Esophagus squamous epithelium (tissue), 5 donors: ENCODE measurements at places on chromosomes 4 and X.

DNA sequence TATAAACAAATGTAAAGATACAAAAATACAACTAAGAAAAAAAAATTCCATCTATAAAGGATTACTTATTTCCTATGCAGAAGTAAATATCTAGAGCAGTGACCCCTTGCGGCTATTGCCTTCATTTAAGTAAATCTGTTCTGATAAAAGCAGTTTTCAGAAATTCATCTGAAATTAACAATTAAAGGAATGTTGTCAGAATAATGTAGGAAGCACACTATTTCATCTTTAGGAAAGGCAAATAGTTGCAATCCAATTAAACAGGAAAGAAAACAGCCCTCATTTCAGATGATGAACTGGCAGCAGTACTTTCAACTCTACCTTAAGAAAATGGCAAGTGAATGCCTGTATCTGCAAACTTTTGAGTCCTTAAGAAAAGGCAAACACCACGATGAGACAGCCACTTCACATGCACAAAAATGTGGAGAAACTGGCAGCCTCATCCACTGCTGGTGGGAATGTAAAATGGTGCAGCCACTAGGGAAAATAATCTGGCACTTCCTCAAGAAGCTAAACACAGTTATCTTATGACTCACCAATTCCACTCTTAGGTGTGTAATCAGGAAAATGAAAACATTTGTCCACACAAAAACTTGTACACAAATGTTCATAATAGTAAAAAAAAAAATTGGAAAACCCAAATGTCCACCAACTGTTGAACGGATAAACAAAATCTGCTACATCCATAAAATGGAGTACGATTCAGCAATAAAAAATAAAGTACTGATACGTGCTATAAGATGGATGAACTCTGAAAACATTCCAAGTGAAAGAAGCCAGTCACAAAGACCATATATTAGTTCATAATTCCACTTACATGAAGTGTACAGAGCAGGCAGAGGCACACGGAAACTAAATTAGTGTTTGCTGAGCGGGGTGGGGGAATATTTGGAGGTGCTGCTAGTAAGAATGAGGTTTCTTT lies 2.0 kb upstream of the THAP9 start:
- peak overlapping the region; percentile 64 for H3K4me3 ChIP-seq
- H3K36me3 ChIP-seq, result peaks cover 39% of the 10 kb centered on the region
- DNase-seq, result no peak
- no peaks in the 10 kb centered on the region for H3K27me3 ChIP-seq

DNA sequence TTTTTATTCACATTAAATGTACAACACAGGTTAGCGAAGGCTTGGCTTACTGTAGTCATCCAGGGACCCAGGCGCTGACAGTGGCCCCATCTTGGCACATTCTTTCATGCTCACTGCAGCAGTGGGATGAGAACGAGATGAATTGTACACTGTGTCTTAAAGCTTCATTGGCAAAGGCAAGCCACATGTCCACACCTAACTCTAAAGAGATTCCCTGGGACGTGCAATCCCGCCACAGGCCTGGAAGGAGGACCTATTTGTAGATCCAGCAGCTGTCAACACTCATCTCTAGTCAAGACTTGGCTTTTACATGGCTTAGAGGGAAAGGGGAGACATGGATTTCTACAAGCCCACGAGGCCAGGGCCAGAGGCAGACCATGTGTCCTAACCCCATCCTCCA lies 16.1 kb upstream of the CXCR3 start:
- no peaks in the 10 kb centered on the region for H3K36me3 ChIP-seq
- no peak overlapping the region for H3K4me3 ChIP-seq
- no peak overlapping the region for H3K27ac ChIP-seq
- DNase-seq, result no peak

GRCh38 chr4:5918331-5918985 lies 25.6 kb upstream of the CRMP1 start:
- no peaks in the 10 kb centered on the region for H3K27me3 ChIP-seq
- no peaks in the 10 kb centered on the region for H3K36me3 ChIP-seq
- no peak overlapping the region for H3K4me3 ChIP-seq
- no peaks in the 10 kb centered on the region for H3K4me1 ChIP-seq
- DNase-seq, result no peak
- H3K27ac ChIP-seq, result no peak overlapping the region

- H3K27ac ChIP-seq, result no peak overlapping the region
- no peaks in the 10 kb centered on the region for H3K36me3 ChIP-seq
- no peaks in the 10 kb centered on the region for H3K4me1 ChIP-seq
- DNase-seq, result no peak
Observed at GRCh38 chrX:114787061-114787460, 203.2 kb downstream of the HTR2C start.

- no peaks in the 10 kb centered on the region for H3K4me1 ChIP-seq
- H3K27ac ChIP-seq, result no peak overlapping the region
- DNase-seq, result no peak
- no peaks in the 10 kb centered on the region for H3K27me3 ChIP-seq
Observed at GRCh38 chrX:1741816-1742394, 127.0 kb downstream of the ASMT start.

DNA sequence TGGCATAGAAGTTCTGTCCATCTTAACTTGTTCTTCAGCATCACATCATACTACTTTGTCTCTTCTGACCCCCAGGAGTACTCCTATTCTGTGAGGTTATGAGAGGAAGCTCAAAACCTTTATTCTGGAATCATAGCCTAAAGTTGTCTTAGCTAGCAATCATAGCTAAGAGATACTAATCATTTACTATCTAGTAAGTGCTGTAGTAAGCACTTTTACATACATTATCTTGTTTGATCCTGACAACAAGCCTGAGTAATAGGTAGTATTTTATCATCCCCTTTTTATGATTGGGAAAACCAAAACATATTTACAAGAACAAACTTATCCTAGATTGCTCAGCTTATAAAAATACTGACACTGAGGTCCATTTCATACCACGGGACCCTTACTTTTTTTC lies 14.3 kb upstream of the LHFPL1 start:
- H3K36me3 ChIP-seq, result no peaks in the 10 kb centered on the region
- H3K27me3 ChIP-seq, result no peaks in the 10 kb centered on the region
- H3K4me1 ChIP-seq, result no peaks in the 10 kb centered on the region

- H3K4me1 ChIP-seq, result no peaks in the 10 kb centered on the region
- H3K36me3 ChIP-seq, result no peaks in the 10 kb centered on the region
- DNase-seq, result no peak
- H3K27me3 ChIP-seq, result peaks cover 3% of the 10 kb centered on the region
- H3K4me3 ChIP-seq, result no peak overlapping the region
Observed at GRCh38 chrX:115533485-115533884, 27.5 kb upstream of the PLS3 start.

DNA sequence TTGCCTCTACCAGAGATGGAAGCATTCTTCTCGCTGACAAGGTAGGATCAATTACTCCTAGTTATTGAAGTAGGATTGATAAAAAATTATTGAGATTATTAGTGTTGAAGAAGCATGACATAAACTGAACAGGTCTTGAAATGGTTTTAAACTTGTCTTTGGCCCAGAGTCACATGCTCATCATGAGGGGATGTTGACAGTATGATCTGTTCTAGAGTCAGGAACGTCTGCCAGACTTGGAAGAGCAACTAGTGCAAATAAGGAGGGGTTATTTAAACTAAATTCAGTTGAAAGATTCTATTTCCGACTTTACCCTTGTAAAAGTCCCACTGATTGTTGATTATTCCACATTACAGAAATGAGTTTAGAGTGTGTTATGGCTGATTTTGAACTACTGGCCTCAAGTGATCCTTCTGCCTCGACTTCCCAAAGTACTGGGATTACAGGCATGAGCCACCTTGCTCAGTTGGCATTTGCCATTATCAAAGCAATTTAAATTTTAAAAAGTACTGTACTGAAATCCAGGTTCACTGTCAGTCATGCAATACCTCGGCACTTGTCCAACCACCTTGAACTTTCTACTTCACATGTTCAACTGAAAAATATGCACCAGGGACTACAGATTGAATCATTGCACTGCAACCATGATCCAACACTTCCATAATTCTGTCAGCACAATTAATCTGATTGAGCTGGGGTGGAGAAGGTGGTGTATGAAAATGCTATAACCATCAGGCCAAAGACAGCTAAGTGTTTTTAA lies 19.7 kb downstream of the FABP2 start:
- no peak for DNase-seq
- H3K36me3 ChIP-seq, result no peaks in the 10 kb centered on the region
- no peak overlapping the region for H3K27ac ChIP-seq
- no peaks in the 10 kb centered on the region for H3K27me3 ChIP-seq

- no peaks in the 10 kb centered on the region for H3K36me3 ChIP-seq
- H3K27ac ChIP-seq, result no peak overlapping the region
- DNase-seq, result no peak
- no peaks in the 10 kb centered on the region for H3K27me3 ChIP-seq
- peaks cover 8% of the 10 kb centered on the region for H3K4me1 ChIP-seq
Observed at GRCh38 chr4:88442689-88443191, 14.2 kb upstream of the HERC5 start.

- no peak overlapping the region for H3K27ac ChIP-seq
- H3K4me3 ChIP-seq, result no peak overlapping the region
Observed at GRCh38 chr4:123477711-123478209, 81.2 kb downstream of the SPRY1 start.

DNA sequence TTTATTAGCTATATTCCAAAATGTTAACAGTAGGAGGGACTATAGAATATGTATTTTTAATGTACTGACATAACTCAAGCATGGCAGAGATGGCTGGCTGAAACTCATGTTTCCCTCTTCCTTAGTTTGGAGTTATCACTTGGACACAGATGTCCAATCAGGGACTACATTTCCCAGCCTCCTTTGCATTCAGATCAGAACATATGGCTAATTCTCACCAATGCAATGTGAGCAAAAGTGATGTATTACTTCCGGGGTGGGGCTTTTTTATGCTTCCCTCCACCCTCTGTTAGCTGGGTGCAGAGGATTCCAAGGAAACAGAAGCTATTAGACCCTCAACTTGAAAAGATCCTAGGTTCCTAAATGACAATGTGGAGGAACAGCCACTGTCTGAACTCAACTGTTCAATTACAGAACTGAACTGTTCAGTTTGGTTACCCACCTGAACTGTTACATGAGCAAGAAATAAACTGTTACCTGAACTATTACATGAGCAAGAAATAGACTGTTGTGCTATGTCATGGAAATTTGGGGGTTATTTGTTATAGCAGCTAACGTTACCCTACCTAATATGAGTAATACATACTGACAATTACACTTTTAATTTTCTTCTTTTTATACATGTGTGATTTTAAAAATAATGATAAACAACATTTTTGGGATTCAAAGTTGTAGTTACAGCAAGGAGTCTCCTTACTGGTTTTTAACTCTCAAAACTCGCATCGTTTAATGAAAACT lies 29.6 kb upstream of the ERVMER34-1 start:
- H3K27ac ChIP-seq, result no peak overlapping the region
- H3K36me3 ChIP-seq, result no peaks in the 10 kb centered on the region
- peaks cover 9% of the 10 kb centered on the region for H3K4me1 ChIP-seq
- H3K4me3 ChIP-seq, result no peak overlapping the region

GRCh38 chr4:166324321-166324720 lies 451.3 kb downstream of the TLL1 start:
- H3K4me3 ChIP-seq, result no peak overlapping the region
- no peaks in the 10 kb centered on the region for H3K27me3 ChIP-seq
- H3K4me1 ChIP-seq, result no peaks in the 10 kb centered on the region
- no peak for DNase-seq

- DNase-seq, result no peak
- no peaks in the 10 kb centered on the region for H3K36me3 ChIP-seq
- H3K4me1 ChIP-seq, result no peaks in the 10 kb centered on the region
- H3K27me3 ChIP-seq, result no peaks in the 10 kb centered on the region
- no peak overlapping the region for H3K27ac ChIP-seq
Observed at GRCh38 chr4:89700766-89701423, 136.1 kb downstream of the SNCA start.

DNA sequence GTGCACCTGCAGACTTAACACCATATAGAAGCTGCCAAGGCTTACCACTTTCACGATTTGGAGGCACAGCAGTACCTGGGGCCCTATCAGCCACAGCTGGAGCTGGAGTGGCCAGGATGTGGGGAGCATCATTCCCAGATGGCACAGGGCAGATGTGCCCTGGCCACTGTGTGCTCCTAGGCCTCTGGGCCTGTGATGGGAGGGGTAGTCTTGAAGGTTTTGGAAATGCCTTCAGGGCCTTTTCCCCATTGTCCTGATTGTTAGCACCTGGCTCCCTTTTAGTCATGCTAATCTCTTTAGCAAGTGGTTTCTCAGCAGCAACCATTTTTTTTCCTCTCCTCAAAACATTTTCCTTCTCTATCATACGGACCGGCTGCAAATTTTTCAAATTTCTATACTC lies 490.2 kb downstream of the RAB28 start:
- H3K4me3 ChIP-seq, result no peak overlapping the region
- no peaks in the 10 kb centered on the region for H3K27me3 ChIP-seq
